Dermis microvascular lymphatic vessel endothelial cell (primary cell): ENCODE measurements at places on chromosomes 4 and X.

DNA sequence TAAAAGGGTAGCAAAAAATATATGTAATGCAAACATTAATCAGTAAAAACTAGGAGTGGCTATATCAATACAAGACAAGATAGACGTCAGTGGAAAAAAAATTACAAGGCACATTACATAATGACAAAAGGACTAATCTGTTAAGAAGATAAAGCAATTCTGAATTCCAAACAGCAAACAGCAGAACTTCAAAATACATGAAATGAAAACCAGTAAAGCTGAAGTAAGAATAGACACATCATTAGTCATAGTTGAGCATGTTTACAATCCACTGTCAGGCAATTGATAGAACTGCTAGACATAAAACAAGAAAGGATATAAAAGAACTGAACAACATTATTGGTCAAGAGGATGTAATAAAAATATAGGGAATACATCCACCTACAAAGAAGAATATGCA, 12.2 kb downstream of the SULT1B1 start:
- peak; percentile 12 for DNase-seq

- DNase-seq, result peak; percentile 10
These were observed 34.1 kb upstream of the GAB1 start for GRCh38 chr4:143302536-143302935.

DNA sequence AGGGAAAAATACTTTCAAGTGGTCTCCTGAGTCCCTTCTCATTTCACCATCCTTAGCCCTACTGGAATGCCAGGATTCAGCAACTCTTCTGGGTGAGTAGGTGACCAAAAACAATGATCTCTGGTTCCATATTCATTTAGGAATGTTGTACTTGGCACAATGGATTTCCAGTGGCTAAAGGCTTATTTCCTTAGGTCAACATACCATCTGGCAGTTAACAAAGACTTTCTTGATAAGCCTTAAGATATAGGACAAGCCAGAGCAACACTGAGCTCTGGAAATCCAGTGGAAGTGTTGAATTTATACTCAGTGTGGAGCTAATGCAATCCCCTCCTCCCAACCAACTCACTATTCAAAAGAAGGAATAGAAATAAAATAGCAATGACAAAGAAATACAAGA, 139.4 kb upstream of the EMCN start:
- DNase-seq, result peak; percentile 93

DNA sequence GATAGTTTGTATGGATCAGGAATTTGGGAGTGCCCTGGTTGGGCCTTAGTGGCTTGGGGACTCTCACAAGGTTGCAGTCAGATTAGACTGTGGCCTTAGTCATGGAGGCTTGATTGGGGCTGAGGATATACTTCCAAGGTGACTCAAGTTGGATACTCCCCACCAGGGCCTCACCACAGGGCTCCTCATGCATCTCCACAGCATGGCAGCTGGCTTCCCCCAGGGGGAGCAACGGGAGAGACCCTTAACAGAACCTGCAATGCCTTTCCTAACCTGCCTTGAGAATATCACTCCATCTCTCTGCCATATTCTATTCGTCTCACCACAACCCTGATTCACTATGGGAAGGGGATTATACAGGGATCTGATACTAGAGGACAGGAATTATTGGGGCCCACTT, 161.9 kb downstream of the RELL1 start:
- DNase-seq, result no peak

DNA sequence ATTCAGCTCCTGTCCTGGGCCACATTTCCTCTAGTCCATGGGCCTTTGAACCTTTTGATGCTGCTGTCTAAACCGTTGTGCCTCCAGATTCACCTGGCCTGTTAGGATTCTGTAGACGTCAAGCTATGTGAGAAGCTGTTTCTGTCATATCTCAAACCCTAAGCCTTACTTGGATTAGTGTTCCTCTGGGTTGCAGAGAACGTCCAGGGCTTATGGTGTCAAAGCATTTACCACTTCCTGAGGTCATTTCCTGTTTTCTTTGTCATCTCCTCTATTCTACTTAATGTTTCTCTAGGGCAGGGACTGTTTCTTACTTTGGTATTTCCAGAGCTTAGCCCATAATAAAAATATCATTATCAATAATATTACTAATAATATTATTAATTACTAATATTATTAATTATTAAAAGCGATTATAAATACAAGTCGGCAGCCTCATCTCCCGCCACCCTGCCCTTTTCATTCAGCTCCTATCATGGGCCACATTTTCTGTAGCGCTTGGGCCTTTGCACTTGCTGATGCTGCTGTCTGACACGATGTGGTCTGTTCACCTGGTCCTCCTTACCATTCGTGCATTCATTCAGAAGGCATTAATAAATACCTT, 19.1 kb downstream of the PRIMPOL start:
- DNase-seq, result peak; percentile 45

- DNase-seq, result peak; percentile 78
These were observed 53.6 kb downstream of the HHIP start for GRCh38 chr4:144699565-144699964.

DNA sequence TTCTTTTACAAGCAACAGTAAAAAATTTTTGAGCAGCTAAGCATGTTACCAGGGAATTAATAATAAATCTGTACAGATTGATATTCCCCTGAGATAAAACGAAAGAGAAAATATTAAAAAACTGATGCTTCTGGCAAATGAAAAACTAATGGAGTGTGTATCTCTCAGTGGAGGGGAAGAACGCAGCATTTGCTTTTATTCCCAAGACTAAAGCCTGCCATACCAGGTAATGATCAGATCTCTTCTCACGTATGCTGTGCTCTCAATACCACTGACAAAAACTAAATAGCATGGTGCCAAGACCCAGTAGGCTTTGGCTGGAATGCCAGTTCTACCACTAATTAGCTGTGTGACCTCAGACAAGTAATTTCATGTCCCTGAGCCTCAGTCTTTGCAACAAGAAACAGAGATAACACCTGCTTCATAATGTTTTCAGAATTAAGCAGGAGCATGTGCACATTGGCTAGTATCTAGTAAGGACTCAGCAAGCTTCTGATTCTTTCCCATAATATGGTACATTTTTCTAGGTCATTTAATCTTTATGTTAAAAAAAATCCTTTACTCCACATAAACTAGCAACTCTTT, 179.6 kb downstream of the CENPC start:
- DNase-seq, result no peak
